IPS DF 19.7 (cell line): ENCODE measurements at places on chromosomes 11 and 22.

DNA sequence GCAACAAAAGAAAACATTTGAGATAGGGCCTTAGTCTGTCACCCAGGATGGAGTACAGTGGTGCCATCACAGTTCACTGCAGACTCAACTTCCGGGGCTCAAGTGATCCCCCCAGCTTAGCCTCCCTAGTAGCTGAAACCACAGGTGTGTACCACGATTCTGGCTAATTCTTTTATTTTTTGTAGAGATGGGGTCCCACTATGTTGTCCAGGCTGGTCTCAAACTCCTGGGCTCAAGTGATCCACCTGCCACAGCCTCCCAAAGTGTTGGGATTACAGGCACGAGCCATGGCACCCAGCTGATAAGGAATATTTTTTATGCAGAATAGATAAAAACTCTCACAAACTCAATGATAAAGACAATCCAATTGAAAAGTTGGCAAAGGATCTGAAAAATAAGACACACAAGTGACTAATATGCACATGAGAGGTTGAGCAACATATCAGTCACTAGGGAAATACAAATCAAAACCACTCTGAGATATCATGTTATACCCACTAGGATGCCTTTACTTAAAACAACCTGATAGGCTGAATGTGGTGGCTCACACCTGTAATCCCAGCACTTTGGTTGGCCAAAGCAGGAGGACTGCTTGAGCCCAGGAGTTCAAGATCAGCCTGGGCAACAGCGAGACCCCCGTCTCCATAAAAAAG is 33.9 kb upstream of the CLTCL1 start:
- DNase-seq, result no peak

GRCh38 chr11:104731890-104732289 is 166.4 kb downstream of the CASP12 start:
- no peak for DNase-seq

GRCh38 chr22:27405672-27406388 is 395.7 kb downstream of the MN1 start:
- no peak for DNase-seq

DNA sequence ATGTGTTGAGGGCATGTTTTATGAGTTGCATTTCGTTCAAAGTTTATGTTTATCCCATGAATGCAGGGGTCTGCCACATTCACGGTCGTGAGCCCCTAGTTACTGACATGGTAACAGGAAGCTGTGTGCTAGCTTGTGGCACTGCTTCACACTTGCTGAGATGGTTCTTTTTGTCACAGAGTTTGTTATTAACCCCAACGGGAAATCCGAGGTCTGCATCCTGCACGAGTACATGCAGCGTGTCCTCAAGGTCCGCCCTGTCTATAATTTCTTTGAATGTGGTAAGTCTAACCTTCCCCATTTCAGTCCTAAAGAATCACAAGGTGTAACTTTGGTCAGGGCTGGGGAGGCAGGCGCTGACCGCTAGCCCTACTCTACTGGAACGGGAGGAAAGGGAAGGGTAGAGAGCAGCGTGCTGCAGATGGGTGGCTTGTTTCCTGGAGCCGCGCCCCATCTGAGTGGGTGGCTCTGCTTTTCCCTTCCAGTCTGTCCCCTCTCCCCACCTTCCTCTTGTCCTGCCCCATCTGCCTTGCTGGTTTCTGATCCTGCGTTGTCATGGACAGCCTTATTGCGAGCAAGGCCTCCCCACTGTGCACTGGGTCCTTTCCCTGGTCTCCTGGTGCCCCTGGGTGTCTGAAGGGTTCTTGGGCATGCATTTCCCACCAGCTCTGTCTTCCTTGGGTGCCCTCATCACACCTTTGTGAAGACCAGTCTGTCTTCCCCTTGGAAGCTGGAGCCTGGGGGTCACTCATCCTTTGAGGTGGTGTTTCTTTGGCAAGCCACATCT is 11.8 kb downstream of the DGCR8 start:
- DNase-seq, result no peak

DNA sequence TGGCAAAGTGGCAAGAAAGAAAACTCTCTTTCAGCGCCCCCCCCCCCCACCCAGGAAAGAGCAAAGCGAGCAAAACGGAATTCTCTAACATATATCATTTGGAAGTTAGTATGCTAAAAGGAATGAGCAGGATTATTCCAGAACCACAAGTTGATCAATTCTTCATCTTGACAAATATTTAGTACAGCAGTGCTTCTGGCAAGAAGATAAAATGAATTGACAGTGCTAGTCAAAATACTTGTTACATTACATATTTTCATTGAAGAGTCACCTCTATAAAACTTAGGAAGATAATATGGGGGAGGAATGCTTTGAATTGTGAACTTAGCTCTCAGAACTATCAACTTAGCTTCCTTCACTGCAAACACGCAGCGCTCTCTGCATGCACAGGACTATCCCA is 377.4 kb downstream of the DYNC2H1 start:
- no peak for DNase-seq

DNA sequence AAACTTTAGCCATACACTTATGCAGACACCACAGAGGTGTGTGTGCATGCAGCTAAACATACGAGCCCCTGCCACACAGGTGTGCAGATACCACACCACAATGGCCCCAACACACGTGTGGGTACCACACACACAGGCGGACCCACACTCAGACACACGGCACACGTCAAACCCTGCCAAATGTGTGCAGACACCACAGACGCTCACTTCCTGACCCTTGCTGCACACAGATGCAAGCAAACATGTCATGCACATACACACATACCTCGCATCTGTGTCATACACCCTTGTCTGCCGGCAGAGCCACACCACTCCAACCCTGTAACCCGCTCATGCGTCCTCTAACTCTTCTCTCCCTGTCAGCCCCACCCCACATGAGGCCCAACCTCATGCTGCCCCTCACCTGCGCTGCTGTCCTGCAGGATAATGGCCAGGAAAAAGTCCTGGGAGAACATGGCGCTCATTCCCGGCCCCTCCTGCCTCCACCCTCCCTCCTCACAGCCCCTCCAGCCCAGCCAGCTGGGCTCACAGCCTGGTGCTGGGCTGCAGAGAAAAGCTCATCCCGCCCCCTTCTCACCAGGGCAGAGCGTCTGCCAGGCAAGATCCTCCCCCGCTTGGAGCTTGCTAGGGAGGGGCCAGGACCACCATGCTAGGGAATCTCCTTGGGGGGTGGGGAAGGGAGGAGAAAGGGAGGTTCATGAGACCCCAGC is 14.2 kb downstream of the SMPD1 start:
- DNase-seq, result no peak

DNA sequence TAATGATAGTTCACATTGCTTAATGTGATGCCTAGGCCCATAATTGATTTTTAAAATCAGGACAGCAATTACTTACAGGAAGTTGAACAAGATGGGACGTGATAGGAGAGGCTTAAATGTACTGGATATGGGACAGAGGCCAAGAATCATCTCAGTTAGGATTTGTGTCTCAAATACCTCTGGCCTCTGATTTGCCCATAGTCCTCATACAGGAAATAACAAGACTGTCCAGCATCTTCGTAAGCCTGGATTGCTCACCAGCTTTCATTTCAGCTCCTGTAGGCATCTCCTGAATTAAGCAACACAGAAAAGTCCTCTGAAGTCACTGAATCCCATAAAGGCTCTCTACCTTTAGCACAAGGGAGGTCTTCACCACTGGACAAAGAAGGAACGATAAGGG is at the start of gene MRGPRX3:
Gene MRGPRX3 (plus strand): TSS at position 231 of the 400 bp plus-strand sequence. CDS start 4,632 bp downstream, outside the sequence.
- DNase-seq, result no peak

DNA sequence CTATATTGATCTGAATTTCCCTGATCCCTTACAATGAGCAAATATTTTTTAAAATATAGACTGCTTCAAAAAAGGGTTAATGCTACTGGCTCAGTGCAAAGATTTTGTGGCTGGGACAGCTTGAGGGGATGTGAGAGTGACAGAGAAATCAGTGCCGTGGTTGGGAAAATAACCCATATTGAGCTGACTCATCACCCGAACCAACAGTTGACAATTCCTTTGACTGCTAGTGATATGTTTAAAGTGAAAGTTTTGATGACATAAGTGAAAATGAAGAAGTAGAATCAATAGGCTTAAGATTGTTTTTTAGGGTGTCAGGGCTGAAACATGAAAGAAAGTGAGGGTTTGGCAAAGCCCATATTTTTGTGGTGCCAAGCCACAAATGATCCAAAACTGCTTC is 257.1 kb upstream of the TENM4 start:
- DNase-seq, result no peak

GRCh38 chr11:15158351-15159015 is 43.8 kb downstream of the INSC start:
- no peak for DNase-seq

DNA sequence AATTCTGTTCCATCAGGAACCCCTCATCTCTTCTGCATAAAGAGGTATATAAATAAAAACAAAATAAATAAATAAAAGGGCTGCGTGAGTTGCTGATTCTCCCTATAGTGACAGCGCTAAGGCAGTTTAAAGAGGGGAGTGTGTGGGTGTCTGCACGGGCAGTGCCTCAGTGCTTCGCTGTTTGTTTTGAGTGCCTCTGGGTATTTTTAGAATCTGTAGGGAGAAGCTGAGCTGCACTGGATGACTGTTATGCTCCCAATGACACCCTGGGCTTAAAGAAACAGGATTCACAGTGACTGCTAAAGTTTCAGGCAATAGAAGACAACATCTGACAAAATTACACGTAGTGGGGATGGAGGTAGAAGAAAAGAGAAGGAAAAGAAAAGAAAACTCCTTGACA is 38.8 kb downstream of the SLC1A2 start:
- no peak for DNase-seq

DNA sequence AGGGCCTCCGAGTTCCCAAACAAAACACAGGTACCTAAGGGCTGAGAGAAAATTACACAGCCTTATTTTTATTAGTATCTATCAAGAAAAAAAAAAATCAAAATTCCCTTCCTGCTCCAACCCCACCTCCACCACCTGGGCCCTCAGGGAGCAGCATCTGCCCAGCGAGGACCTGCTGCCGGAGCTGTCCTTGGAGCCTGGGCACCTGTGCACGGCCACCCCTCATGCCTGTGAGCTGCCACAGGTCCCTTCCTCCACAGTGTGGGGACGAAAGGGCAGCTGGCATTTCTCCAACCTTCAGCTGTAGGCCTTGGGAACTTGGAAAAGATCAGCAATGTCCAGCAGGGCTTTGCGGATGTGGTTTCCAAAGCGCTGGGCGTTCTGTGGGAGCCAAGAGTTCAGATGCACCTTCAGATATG is 6.3 kb upstream of the SYCE3 start:
- no peak for DNase-seq

DNA sequence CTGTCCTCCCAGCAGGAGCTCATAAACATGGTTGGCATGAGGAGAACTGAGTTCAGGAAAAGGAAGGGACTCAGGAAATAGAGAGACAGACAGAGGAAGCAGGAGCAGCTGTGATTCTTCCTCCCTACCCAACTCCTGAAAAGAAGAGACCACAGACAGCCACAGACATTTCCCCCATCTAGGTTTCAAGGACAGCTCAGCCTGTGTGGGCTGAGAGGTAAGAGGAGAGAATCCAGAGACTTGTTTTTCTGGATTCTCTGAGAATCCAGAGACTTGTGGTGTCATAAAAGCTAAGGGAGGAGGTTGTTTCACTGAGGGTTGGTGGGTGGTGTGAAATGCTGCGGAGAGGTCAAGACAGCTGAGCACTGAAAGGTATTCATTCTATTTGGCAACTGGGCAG is 19.0 kb upstream of the STK33 start:
- no peak for DNase-seq

DNA sequence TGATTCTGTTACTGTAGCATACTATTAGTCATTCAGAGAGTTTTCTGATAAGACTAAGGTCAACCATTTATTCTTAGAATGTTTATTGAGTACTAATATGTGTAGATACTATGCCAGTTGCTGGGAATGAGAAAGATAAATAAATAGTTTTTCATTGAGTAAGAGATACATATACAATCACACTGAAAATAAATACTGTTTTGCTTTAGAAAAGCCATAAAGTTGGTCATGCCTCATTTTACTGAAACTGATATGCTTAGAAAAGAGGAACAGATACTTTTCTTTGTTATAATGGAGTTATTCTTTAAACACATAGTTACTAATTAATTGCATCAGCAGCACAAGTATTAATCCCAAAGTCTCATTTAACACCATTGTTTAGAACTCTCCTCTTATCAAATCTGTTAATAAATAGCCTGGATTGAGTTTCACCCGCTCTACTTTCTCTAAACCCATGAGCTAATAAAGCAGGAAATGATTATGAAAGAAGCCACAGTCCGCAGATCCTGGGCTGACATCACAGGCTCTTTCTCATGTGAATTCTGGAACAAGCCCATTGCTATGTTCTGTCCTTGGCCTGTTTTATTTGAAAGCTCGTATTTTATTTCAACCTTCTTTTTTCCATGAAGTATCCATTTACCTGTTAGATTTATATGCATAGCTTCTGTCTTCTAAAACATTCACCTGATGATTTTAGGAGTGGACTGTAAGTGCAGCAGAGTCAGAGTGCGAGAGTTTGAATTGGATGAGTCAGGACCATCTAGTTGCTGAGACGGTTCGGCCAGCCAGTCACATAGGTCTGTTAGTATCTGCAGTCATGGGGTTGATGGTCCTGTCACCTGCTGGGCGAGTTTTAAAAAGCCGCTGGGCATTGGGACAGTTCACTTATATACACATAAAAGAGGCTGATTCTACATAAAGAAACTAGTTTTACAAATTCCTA is 35.5 kb downstream of the PIWIL4 start:
- DNase-seq, result no peak

DNA sequence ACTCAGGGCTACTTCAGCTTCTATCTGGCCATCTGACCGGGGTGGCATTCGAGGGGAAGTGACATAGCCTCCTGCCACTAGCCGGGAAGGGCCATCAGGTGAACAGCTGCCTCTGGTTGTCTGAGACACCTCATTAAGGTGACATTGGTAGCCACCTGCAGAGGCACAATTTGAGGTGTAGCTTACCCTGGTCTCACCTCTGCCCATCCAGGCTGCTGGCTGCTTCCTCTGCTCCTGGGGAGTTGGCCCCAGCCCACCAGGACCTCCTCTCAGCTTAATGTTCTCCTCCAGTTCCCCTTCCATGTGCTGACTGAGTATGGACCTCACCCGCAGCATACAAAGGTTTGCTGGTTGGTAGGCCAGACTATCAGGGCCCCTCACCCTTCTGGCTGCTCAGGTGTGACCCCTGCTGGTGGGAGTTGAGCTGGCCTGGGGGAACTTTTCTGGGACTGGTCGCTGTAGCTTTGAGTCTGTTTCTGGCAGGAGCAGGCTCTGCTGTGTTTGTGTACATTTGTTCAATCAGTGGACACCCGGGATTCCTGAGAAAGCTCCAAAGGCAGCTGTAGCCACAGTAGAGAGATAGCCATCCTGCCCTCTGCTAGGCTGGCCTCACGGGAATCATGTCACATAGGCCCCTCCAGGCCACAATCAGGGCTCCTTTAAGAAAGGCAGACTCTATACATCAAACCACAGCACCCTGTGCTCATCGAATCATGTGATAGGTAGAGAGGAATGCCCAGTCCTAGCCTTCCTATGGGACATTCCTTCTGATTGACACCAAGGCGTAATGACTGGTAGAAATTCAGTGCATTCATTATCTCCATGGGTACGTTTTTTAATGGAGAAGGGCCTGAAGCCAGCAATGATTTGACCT is 295.1 kb upstream of the PLET1 start:
- no peak for DNase-seq

- DNase-seq, result no peak
Measured at GRCh38 chr22:36901411-36902142, 11.9 kb upstream of the CSF2RB start.

GRCh38 chr22:28911304-28911690 is 27.9 kb downstream of the ZNRF3 start:
- DNase-seq, result no peak
